ENCODE measurements at places on chromosomes 7 and 10.

DNA sequence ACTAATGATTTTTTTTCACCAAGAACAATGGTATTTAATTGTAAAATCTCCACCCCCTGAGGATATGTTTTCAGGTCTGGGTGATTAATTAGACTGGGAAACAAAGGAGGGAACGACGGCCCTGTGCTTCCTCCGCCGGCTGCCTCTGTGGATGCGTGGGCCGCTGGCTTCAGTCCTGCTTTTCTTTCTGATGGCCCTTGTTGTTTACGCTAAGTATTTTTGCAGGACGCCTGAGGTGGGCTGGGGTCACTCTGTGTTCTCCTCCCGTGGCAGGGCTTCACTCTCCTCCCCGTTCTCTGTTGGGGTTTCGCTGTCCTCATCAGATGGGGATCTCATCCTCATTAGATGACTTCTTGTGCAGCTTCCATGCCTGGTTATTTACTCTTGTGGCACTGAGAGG lies 5.2 kb upstream of the ACBD5 start:
- H3K27ac ChIP-seq: no peak overlapping the region
- H3K4me1 ChIP-seq: peaks cover 21% of the 10 kb centered on the region
- no peaks in the 10 kb centered on the region for H3K27me3 ChIP-seq
- no peak overlapping the region for H3K4me3 ChIP-seq

DNA sequence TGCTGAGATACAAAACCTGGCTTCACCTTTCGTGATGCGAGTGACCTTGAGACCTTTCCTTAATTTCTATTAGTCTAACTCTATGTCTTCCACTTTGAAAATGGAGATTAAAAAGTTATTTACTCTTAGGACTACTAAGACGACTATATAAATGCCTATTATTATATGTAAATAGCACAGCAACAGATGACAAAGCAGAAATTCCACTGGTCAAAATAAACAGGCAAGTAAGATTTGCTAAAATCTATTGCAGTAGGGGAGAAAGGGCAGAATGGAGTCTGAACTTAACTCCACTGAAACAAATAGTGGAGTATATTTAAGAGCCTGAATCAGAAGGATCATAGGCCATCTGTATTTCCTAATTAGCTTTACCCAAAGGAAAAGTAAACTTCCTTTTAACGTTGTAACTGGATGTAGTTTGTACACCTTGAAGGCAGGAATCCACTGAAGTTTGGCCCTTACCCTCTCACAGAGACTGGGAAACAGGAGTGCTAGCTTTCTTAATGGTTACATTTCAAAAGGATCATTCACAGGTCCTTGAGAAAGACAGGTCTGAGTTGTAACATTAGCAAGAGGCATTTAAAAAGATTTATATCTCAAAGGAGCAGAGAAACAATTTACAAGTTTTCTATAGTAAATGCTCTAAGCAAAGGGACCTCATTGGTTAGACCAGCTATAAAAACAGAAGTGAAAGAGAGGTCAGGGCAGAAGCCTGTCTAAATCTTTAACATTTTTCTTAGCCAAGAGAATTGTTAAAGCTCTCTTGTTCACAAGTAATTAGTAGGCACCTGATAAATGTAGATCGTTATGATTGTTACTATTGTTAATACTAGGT lies 332.5 kb downstream of the ZWINT start:
- H3K27me3 ChIP-seq: no peaks in the 10 kb centered on the region
- H3K4me3 ChIP-seq: no peak overlapping the region
- H3K4me1 ChIP-seq: no peaks in the 10 kb centered on the region
- no peak for DNase-seq
- H3K27ac ChIP-seq: no peak overlapping the region

GRCh38 chr7:94170836-94171235 lies 166.7 kb upstream of the BET1 start:
- DNase-seq: no peak
- no peak overlapping the region for H3K27ac ChIP-seq
- no peaks in the 10 kb centered on the region for H3K4me1 ChIP-seq
- H3K36me3 ChIP-seq: no peaks in the 10 kb centered on the region
- H3K27me3 ChIP-seq: no peaks in the 10 kb centered on the region

- H3K27me3 ChIP-seq: no peaks in the 10 kb centered on the region
- no peak overlapping the region for H3K27ac ChIP-seq
- no peak overlapping the region for H3K4me3 ChIP-seq
- DNase-seq: no peak
These were observed 15.5 kb downstream of the TUBGCP2 start for GRCh38 chr10:133292919-133293809.

- H3K4me3 ChIP-seq: no peak overlapping the region
- H3K4me1 ChIP-seq: no peaks in the 10 kb centered on the region
- DNase-seq: no peak
These were observed 422.9 kb upstream of the SEMA3A start for GRCh38 chr7:84617265-84618030.

DNA sequence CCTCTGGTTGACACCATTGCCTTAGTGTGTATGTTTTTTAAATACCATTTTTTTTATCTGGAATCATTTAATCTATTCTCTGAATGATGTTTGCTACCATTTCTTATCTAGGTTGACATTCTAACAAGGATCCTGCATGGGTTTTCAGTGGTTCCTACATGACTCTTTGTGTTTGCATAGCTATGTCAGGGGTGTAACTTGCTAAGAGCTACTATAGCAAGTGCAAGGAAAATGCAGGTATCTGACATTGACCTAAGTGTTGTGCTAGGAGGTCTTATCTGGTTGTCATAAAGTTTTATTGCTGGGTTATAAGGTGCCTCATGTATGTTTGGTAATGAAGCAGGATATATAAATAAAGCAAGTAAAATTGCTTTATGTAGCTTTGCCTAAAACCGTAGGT lies 183.2 kb downstream of the PLXDC2 start:
- H3K27me3 ChIP-seq: no peaks in the 10 kb centered on the region
- H3K4me1 ChIP-seq: no peaks in the 10 kb centered on the region
- no peak overlapping the region for H3K4me3 ChIP-seq
- H3K27ac ChIP-seq: no peak overlapping the region
- DNase-seq: no peak
- no peaks in the 10 kb centered on the region for H3K36me3 ChIP-seq

GRCh38 chr7:132906193-132906835 lies 175.6 kb downstream of the CHCHD3 start:
- H3K27me3 ChIP-seq: no peaks in the 10 kb centered on the region
- H3K36me3 ChIP-seq: no peaks in the 10 kb centered on the region
- H3K4me3 ChIP-seq: no peak overlapping the region
- H3K27ac ChIP-seq: no peak overlapping the region
- DNase-seq: no peak

GRCh38 chr10:17685233-17685840 lies 41.4 kb downstream of the STAM start:
- H3K4me3 ChIP-seq: no peak overlapping the region
- peaks cover 50% of the 10 kb centered on the region for H3K36me3 ChIP-seq
- DNase-seq: peak; percentile 26
- peaks cover 42% of the 10 kb centered on the region for H3K4me1 ChIP-seq

GRCh38 chr7:122970740-122971725 lies 24.5 kb downstream of the TAS2R16 start:
- no peaks in the 10 kb centered on the region for H3K4me1 ChIP-seq
- H3K27ac ChIP-seq: no peak overlapping the region

- DNase-seq: no peak
- no peaks in the 10 kb centered on the region for H3K27me3 ChIP-seq
- H3K4me3 ChIP-seq: no peak overlapping the region
- no peaks in the 10 kb centered on the region for H3K36me3 ChIP-seq
- H3K27ac ChIP-seq: no peak overlapping the region
These were observed 1416.1 kb downstream of the GATA3 start for GRCh38 chr10:9470581-9470980.

DNA sequence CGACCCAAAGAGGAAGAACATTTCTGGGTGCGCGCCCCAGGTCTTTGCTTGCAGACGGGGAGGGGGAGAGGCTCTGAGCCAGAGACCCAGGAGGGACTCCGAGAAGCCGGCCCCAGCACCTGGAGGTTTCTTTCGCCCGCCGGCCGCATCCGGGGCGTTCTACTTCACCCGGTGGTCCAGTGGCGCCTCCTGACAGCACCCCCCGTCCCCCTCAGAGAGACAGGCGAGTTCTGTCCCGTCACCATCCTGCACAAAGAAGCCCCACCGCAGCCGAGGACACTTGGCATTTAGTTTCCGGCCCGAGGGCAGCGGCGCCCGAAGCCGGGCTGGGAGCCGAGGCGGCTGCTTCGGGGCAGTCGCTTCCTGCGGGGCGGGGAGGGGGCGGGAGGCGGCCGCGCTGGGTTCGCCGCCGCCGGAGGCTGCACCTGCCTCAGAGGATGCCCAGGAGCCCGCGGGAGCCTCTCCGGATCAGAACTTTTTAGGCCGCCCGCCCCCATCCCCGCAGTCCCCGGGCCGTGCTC lies at the start of gene TMEM178B:
Gene TMEM178B (plus strand): TSS at position 424 of the 521 bp plus-strand sequence.
- H3K4me3 ChIP-seq: peak within 1 kb of the TSS; percentile 69
- H3K27me3 ChIP-seq: peaks cover 45% of the 10 kb centered on the region
- H3K36me3 ChIP-seq: no peaks in the 10 kb centered on the region
- DNase-seq: peak; percentile 44
- no peak within 1 kb of the TSS for H3K27ac ChIP-seq

- peaks cover 24% of the 10 kb centered on the region for H3K36me3 ChIP-seq
- peaks cover 59% of the 10 kb centered on the region for H3K4me1 ChIP-seq
- H3K4me3 ChIP-seq: no peak overlapping the region
- H3K27ac ChIP-seq: peak overlapping the region; percentile 79
- peak; percentile 53 for DNase-seq
These were observed 89.8 kb downstream of the CREM start for GRCh38 chr10:35216303-35216905.

GRCh38 chr10:123117644-123118417 lies 17.9 kb upstream of the HMX3 start:
- no peaks in the 10 kb centered on the region for H3K36me3 ChIP-seq
- no peak overlapping the region for H3K27ac ChIP-seq
- no peak overlapping the region for H3K4me3 ChIP-seq
- H3K4me1 ChIP-seq: no peaks in the 10 kb centered on the region
- peaks cover 32% of the 10 kb centered on the region for H3K27me3 ChIP-seq
- DNase-seq: no peak

DNA sequence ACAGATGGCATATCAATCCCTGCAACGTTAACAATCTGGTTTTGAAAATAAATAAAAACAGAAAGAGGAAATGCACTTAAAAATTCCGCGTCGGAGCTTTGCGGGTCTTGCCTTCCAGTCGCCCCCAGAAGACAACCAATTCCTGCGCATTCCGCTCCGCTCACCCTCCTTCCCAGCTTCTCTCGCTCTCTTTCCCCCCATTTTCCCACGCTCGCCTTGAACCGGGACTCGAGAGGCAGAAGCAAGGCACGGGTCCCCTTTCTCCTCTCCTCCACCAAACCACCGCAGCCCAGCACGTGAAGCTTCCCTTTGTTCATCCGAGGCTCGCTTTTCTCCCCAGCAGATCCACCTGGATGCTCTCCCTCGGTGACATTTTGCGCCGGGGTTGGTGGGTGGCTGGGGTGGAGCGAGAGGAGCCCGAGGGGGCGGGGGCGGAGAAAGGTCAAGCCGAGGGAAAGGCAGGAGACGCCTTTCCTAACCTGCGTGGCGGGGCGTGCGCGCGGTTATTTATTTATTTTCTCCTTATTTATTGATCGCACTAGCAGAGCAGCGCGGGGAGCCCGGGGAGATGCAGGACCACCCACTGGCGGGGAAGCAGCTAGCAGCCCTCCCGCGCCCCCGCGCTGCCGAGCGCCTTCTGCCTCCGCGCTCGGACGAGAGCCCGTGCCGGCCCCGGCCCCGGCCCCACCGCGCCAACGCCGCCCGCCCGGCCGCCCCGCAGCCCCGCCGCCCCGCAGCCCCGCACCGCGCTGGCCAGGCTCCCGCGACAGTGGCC lies at the start of gene KCND2:
Gene KCND2 (plus strand): TSS at position 475 of the 775 bp plus-strand sequence.
- H3K27me3 ChIP-seq: peaks cover 29% of the 10 kb centered on the region
- peak within 1 kb of the TSS; percentile 61 for H3K4me3 ChIP-seq
- DNase-seq: no peak
- no peak within 1 kb of the TSS for H3K27ac ChIP-seq
- H3K4me1 ChIP-seq: peaks cover 12% of the 10 kb centered on the region

GRCh38 chr10:34959786-34960185 lies 130.4 kb downstream of the CUL2 start:
- no peak for DNase-seq
- no peaks in the 10 kb centered on the region for H3K4me1 ChIP-seq
- no peak overlapping the region for H3K27ac ChIP-seq
- H3K4me3 ChIP-seq: no peak overlapping the region

DNA sequence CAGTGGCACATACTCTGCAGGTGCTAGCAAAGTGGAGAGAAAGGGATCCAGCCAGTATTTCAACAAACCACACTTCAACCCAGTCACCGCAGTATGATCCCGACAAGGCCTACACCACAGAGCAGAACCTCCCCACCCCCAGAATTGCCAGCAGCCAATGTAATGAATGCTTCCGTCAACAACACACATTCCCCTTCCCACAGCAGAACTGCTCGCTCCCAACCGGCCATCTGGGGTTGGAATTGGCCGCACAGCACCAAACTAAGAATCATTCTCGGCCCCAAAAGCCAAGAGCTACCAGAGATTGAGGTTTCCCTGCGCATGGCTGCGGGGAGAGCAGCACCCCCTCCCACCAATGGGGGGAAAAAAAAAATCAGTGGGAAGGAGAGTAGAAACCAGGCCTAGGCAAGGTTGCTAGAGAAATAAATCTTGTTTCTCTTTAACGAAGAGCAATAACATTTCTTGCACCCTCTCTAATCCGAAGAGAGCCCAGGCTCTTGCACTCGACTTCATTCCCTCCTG lies 1.1 kb downstream of the WASL start:
- peak; percentile 37 for DNase-seq
- H3K27ac ChIP-seq: peak overlapping the region; percentile 90
- H3K27me3 ChIP-seq: no peaks in the 10 kb centered on the region
- peaks cover 24% of the 10 kb centered on the region for H3K36me3 ChIP-seq
- H3K4me3 ChIP-seq: peak overlapping the region; percentile 100

DNA sequence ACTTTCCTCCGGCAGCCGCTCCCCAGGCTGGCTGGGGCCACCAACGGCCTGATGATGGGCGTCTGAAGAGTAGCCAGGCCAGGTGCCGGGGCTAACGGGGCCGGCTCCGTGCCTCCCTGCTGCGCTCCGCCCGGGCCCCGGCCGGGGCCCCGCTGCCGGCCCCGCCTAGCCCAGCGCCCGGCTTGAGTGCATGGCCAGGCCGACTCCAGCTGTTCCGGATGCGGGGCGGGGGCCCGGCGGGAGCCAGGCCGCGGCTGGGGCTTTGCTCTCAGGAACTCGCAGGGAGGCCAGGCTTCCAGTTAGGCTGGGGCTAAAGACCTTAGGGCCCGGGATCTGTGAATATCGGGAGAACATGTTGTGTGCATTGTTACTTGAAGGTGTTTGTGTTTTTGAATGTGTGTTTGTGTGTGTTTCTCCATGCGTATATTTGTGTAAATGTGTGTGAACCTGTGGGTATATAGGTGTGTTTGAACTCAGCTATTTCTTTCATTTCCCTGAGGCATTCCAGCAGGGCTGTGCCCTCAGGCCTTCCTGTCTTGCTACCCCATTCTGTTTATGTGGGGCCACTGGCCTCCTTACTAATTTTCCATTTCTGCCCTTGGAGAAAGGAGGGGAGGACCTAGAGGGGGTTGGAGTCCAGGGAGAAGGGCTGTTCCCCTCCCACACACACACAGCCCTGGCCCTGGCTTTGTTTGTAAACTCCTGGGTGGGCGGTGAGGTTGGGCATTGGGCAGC lies 1.1 kb upstream of the LBX1 start:
- H3K27me3 ChIP-seq: peaks cover 79% of the 10 kb centered on the region
- no peak for DNase-seq
- H3K36me3 ChIP-seq: peaks cover 6% of the 10 kb centered on the region
- H3K4me1 ChIP-seq: peaks cover 26% of the 10 kb centered on the region

GRCh38 chr10:8044331-8044907 lies 10.1 kb upstream of the GATA3 start:
- peak overlapping the region; percentile 14 for H3K4me3 ChIP-seq
- H3K4me1 ChIP-seq: peaks cover 70% of the 10 kb centered on the region
- H3K27me3 ChIP-seq: peaks cover 96% of the 10 kb centered on the region
- H3K36me3 ChIP-seq: peaks cover 14% of the 10 kb centered on the region

All from activated CD4-positive, alpha-beta memory T cell treated with anti-CD3 and anti-CD28 coated beads, Interleukin-2, amount 10 ng/mL, durations not matched to agents 7 days and 5 days (primary cell).